GM06990 (cell line): ENCODE measurements at places on chromosomes 7 and 10.
A peak's percentile ranks its signal among the peaks of the same experiment; 100 is the strongest.

DNA sequence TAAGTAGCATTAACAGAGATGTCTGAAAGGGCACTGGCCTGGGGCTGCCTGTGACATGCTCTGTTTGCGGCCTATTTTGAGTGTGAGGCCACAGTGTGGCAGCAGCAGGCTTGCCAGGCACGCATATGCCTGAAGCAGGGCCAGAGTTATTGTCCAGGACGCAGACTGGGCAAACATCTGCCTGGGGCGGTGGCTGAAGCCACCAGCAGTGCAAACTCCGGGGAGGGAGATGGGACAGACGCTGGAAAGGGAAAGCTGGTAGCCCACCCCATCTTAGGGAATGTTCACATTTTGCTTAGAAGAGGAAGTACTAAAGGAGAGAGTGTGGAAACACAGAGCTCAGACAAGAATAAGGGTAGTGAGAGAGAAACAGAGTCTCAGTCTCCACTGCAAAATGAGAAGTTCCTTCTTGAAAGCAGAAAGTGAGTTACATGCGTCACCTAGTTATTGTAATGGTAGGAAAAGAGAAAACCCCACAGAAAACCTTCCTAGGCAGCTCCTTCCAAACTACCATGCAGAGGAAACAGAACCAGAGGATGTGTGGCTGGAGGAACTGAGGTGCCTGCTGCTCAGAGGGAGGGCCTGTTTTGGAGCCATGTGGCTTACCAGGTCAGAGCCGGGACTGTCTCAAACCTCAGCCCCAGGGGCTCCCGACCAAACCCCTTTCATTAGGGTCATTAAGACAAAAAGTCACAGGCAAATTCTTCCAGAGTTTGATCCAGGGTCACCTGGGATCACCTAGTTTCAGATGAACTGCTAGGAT, 14.5 kb downstream of the AKR1B1 start:
- no peak for DNase-seq

DNA sequence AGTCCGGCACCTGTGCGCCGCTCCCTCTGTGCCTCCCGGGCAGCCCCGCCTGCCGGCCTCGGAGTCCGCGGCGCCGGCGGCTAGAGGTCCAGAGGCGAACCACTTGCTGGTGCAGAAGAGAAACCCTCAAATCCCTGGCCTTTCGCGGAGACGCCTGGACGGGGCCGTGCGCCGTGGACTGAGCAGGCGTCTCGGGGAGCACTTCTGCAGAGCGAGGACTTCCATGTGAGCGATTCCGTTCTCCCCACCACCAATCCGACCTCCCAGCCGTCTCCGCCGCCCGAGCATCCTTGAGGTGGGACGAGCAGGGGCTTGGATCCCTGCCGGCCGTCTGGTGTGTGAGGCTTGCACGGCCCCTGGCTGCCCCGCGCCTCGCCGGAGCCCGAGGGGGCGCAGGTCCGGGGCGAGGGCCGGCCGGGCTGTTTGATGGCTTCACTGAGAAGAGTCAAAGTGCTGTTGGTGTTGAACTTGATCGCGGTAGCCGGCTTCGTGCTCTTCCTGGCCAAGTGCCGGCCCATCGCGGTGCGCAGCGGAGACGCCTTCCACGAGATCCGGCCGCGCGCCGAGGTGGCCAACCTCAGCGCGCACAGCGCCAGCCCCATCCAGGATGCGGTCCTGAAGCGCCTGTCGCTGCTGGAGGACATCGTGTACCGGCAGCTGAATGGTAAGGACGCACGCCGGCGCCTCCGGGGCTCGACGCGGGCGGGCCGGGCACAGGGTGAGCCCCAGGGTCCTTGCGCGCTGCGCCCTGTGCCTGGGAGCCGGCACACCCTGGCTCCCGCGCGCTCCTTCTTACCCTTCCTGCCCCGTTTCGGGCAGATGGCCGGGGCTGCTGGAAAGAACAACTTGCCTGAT, 660 bp downstream of the GALNT17 start:
- peak; percentile 9 for DNase-seq

- DNase-seq: no peak
Measured at GRCh38 chr7:48419401-48419800, 248.1 kb downstream of the ABCA13 start.

DNA sequence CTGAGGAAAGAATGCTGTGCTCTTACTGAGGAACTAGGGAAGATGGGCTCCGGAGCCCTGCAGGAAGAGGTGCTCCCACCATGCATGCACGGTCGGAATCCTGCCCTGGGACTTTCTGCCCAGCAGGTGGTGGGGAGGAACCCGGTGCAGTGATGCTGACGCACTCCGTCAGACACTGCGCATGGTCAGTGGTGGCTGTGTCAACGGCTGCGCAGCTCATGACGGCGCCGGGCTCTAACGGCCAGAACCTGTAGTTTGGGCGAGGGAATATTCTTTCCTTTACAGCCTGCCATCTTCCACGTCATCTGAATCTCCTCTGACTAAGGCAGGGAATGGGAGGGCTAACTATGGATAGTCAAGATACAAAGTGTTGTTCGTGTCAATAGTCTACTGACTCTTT, 189.2 kb upstream of the MGMT start:
- no peak for DNase-seq

- no peak for DNase-seq
Measured at GRCh38 chr10:75773813-75774782, 342.7 kb downstream of the LRMDA start.

DNA sequence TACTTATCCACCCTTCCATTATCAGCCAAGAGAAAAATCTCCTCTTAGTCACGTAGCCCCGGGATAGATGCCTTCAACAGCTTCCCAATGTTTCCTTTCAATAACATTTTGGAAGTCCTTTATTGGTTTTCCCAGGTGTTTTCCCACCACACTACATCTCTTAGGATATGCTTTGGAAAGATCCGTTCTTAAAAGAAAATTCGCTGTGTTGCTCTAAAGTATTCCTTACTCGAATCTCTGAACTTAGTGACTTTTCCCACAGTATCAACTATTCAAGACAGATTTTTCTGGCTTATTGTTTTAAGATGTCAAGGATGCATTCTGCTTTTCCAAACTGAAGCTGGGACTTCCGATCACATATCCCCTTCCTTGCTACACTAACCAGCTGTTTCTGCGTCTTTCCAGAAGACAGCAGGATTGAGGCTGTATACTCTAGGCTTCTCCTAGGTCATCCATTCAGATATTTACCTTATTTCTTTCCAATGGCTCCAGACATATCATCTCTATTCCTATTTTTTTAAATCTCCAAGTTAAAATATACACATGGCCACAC, 36.5 kb upstream of the SVIL start:
- DNase-seq: no peak

DNA sequence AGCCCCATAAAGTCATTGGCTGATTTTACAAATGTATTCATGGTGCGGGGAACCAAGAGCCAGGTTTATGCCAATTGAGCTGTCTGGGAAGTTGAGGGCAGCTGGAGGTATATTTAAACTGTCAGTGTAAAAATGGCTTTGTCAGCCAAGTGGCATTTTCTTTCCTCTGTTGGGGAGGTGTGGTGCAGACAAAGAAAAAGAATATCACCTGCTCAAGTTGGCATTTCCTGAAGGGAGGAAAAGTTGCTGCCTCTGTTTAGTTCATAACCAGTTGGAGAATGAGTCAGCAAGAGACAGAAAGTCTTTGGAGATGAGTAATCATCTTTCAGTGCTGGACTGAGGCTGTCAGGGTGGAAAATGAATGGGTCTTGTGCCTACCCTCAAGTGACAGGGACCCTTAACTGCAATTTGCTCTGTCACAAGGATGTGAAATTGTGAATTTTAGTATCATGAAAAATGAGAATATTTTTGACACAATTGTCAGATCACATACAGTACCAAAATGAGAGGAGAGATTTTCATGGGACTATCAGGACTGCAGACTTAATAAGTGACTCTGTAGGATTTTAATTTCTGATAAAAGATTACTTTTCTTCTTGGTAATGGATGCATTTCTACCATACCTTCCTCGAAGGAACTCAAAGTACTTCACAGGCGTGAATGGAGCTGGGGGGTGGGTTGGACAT, 137.3 kb downstream of the ANLN start:
- DNase-seq: no peak

GRCh38 chr7:4702961-4703512, 20.9 kb downstream of the FOXK1 start:
- no peak for DNase-seq

- no peak for DNase-seq
Measured at GRCh38 chr10:47402641-47403301, 18.7 kb upstream of the ZNF488 start.

- DNase-seq: no peak
Measured at GRCh38 chr10:31612082-31612481, 293.1 kb downstream of the ZEB1 start.

- no peak for DNase-seq
Measured at GRCh38 chr10:120286280-120286679, 170.7 kb upstream of the PLPP4 start.

- no peak for DNase-seq
Measured at GRCh38 chr10:6396226-6396625, 183.8 kb downstream of the PRKCQ start.

DNA sequence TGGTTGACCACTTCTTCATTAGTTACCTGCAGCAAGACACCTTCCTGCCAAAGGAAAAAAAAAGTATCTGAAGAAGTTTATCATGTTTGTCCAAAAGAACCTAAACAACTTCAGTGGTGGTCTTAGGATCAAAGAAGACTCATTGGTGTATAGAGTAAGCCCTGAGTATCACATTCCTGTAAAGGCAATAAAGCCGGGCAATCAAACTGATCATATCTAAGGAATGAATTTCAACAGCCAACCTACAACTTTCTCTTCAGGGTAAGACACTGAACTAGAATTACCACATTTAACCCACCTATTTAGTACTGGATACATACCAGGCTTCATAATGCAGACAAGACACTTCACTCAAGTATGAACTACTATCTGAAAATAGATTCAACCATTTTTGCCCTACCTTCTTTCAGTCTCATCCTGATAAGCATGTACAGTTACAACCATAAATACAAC, 10.1 kb downstream of the HNRNPA2B1 start:
- DNase-seq: no peak

- DNase-seq: no peak
Measured at GRCh38 chr7:101232141-101232850, 5.3 kb downstream of the CLDN15 start.

- no peak for DNase-seq
Measured at GRCh38 chr10:51758366-51758765, 59.0 kb upstream of the CSTF2T start.

DNA sequence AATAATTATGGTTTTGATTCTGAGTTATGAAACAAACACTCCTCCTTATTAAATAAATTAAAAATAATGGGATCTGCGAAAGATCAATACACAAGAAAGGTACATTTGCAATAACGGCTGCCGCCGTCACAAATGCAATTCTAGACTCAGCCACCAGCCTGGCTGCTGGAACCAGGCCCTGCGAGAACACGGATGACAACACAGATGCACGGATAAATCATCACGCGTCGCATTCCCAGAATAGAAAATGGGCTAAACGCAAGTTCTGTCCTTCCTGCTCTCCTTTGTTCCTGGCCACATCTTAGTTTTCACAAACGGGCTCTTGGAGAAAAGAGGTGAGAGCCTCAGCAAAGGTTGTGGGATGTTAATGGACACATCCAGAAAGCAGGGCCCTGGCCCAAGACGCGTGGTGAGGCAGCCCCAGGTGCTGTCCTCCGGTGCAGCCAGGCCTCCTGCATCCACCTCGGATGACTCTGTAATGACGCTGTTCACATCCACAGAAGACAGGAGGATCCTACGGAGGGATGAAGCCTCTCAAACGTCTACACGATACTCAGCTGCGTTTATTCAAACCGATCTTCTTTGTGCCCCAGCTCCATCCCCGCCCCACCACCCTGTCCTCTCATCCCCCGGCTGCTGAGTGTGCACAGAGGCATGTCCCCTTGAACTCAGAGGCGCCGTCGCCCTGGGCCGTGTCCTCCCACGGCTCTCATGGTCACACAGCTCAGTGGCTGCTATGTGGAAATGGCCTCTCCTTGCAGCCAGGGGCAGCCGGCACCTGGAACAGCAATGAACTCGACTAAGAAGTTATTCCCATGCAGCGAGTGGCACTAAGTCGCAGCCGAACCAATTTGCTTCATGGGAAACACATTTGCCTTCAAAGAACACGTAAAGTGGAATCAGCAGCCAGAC, 197.9 kb downstream of the PTPRN2 start:
- no peak for DNase-seq

- DNase-seq: no peak
Measured at GRCh38 chr10:30199376-30200016, 140.1 kb upstream of the JCAD start.

GRCh38 chr7:155255621-155256020, 42.1 kb upstream of the INSIG1 start:
- no peak for DNase-seq

DNA sequence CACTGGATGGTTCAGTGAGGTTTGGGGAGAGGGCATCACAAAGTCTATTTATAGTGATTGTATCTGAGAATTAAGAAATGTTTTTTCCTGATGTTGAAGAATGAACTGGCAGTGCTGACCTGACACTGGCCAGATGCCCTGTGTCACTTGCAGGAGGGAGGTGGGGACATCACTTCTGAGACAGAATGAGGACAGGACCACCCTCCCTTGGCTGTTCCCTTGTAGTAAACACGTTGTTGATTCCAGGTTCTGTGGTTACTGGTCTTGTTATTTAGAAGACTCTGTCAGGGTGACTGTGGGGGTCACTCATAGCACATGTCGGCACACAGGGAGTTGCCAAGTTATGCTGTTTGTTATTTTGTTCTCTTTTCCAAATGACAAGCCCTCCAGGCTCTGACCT, 126.4 kb downstream of the ADCY1 start:
- no peak for DNase-seq

GRCh38 chr10:30782537-30783461, 153.2 kb upstream of the LYZL2 start:
- peak; percentile 71 for DNase-seq

GRCh38 chr7:50284296-50284695, 20.2 kb upstream of the IKZF1 start:
- no peak for DNase-seq

- no peak for DNase-seq
Measured at GRCh38 chr7:43933902-43934560, 7.8 kb downstream of the UBE2D4 start.

DNA sequence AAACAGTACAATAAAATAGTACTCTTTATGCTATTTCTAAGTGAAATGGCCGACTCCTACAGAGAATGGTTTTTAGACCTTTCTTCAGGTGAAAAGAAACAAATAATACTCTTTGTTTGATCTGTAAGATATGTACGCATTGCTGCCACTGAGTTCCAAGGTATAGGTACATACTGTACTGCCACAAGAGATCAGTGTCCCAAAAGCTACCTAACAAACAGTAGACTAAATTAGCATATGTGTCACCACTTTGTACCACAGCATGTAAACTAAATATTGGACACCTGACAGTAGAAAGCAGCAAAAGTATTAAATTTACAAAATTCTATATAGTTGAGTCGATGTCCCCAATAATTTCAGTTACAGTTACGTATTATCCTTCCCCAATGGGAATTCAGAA, 14.4 kb downstream of the MTPN start:
- DNase-seq: no peak

- DNase-seq: peak; percentile 1
Measured at GRCh38 chr7:95840953-95841950, 68.9 kb downstream of the DYNC1I1 start.

GRCh38 chr10:3780771-3781467, 4.1 kb downstream of the KLF6 start:
- DNase-seq: no peak

GRCh38 chr10:12299222-12299965, 50.0 kb upstream of the CAMK1D start:
- DNase-seq: no peak

GRCh38 chr7:32591938-32592337, 96.6 kb downstream of the AVL9 start:
- no peak for DNase-seq
